ENCODE measurements at places on chromosomes 12 and 14.

- DNase-seq, result no peak
Observed at GRCh38 chr14:34436118-34436905, 25.7 kb downstream of the SPTSSA start.

GRCh38 chr12:10397296-10397695 is 7.5 kb upstream of the KLRK1 start:
- no peak for DNase-seq

DNA sequence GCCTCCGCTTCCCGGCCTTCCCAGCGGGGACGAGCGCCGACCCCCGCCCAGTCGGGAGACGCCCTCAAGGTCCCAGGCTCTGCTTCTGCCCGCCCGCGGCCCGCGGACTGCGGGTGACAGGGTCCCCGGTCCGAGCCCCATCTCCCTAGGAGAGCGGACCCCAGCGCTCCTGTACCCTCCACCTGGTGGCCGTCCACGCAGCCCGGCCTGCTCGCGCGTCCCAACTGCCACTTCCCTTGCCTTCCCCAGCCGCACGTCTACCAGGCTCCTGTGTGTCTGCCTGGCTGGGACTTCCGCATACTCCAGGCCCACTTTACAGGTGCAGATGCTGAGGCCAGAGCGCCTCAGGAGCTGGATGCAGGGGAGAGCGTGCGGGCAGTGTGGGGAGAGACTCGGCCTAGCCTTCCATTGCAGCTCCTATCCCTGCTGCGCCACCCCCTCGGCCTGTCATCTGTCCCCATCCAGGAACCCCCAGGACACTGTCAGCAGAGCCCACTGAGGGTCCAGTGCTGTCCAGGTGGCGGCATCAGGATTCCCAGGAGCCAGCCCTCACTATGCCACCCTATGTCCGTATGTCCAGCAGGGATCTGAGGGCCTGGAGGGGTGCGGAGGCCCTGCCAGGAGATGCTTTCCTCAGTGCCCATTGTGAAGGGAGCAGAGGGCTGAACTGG is 8.0 kb upstream of the ANKRD9 start:
- no peak for DNase-seq

DNA sequence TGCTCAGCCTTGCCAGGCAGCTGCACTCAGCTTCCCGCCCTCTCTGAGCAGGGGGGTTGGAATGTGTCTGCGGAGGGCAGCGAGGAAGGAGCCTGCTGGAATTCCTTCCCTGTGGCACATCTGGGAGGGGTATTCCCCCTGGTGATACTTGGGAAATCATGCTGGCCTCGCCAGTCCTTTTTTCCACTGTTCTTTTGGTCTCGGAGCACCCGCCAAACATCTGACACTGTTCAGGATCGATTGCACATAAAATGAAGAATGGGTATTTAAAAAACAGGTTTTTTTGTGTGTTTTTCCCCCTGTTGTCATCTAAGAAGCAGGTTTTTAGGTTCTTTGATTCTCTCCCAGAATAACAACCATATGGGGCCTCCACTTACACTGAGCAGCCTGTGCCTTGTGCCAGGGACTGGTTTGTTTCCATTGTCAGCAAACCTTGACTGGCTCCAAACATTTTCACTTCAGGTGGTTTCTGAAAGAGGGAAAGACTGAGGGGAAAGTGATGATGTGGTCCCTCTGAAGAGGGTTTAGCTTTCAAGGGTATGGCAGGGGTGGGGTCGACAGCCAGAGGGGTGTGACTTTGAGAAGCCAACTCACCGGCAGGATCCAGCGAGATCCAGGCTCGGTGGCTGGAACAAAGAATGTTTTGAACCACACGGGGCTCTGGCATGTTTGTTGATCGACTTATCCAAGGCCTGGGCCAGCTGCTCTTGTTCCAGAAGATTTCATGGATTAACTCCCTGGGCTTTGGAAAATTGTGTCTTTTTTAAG is 215.1 kb downstream of the CACNA1C start:
- DNase-seq, result no peak

- DNase-seq, result no peak
Observed at GRCh38 chr14:61887628-61888027, 125.4 kb downstream of the SNAPC1 start.

- peak; percentile 84 for DNase-seq
Observed at GRCh38 chr14:88613552-88614010, 50.7 kb downstream of the ZC3H14 start.

- DNase-seq, result no peak
Observed at GRCh38 chr14:90993792-90994191, 66.6 kb downstream of the RPS6KA5 start.

DNA sequence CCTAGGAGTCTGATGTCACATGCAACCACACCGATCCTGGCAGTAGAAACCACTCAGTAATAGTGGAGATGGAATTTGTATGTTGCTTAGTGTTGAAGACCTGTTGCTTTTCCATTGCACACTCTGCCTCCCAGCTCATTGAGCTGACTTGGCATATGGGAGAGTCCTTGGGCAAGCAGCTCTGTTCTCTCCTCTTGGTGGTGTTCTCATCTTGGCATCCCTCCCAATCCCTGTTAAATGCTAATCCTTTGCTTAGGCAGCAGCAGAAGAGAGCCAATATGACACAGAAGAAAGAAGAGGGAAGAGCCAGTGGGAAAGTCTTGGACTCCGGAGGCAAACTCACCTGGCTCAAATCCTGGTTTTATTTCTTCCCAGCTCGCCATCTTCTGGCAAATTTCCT is 178.0 kb upstream of the CAND1 start:
- no peak for DNase-seq

- DNase-seq, result no peak
Observed at GRCh38 chr14:103190741-103191140, 67.5 kb downstream of the TNFAIP2 start.

DNA sequence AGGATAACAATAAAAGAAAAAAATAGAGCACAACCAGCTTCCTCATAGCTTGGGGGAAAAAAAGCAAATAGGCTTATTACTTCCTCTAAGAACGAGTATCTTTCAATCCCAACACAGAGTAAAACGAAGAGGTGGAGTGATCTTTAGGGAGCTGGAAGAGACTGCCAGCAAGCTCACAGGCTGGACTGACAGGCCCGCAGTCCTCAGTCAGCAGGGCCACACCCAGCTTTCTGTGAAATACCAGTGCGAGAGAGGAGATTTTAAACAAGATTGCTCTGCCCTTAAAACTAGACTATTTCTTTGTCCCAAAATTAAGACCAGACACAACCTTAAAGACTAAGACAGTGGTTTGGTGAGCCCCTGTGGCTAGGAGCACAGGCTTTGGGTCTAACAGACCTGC is 32.9 kb downstream of the SETD3 start:
- no peak for DNase-seq

GRCh38 chr14:29016050-29016900 is 249.7 kb downstream of the FOXG1 start:
- peak; percentile 79 for DNase-seq

DNA sequence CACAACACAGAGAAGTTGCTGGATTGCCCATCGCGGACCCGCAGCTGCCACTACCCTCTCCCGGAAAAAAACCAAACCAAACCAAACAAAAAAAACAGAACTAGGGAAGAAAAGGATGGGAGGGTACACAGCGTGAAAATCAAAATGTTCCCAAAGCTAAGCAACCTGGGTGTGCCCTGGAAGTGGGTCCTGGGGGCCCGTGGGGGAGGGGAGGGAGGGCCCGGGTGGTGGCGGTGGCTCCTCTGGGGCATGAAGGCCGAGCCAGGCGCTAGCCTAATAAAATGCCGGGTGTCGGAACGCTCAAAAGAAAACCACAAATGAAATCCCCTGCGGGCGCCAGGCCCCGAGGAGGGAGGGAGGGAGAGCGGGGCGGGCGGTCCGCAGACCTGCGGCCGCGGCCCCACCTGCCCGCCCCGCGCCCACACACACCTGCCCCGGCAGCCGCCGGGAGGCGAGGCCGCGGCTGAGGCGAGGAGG is 787 bp downstream of the HECTD4 start:
- peak; percentile 81 for DNase-seq

- no peak for DNase-seq
Observed at GRCh38 chr12:122089077-122089476, 10.5 kb downstream of the MLXIP start.

DNA sequence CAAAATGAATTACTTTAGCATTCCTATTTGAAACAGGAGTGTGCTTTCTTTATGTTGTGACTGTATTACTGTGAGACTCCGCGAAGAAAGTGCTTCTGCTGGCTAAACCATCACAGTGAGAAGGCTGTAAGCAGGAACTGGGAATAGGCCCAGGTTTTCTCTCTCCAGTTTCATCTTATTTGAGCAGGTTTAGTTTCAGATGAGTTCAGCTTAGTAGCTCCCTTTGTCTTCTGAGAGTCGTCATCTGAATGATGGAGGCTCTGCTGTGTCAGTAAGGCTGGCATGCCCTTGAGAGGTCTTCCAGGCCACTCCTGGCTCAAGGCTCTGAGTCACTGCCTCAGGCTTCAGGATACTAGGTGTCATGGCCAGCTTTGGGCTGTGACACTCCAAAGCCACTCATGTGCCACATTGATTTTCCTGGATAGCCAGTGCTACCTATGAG is 205.6 kb upstream of the RGS6 start:
- no peak for DNase-seq

GRCh38 chr12:52942066-52942900 is 6.6 kb upstream of the KRT18 start:
- no peak for DNase-seq

- no peak for DNase-seq
Observed at GRCh38 chr12:127823801-127824200, 443.2 kb upstream of the TMEM132C start.

DNA sequence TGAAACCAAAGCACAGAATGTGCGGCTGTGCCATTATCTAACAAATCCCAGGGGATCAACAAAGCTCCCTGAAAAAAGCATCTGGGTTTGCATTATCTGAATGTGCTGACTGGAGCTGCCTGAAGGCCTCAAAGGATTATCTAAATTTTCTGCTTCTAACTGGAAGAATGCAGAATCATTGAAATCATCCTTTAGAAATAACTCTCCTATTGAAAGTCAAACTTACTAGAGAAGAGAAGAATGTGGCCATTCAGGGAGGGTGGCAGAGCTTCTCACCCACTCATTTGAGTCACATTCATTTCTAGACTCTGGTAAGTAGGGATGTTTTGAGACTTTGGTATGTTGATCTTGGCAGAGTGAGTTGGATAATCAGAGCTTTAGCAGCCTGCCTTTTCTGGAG is 220.6 kb upstream of the RGS6 start:
- DNase-seq, result peak; percentile 16

GRCh38 chr14:42192738-42193653 is 586.3 kb downstream of the LRFN5 start:
- peak; percentile 77 for DNase-seq

GRCh38 chr14:99225436-99226203 is 46.4 kb downstream of the BCL11B start:
- DNase-seq, result no peak

GRCh38 chr12:100554608-100555077 is 18.8 kb upstream of the GAS2L3 start:
- peak; percentile 92 for DNase-seq

- no peak for DNase-seq
Observed at GRCh38 chr12:68364328-68364727, 32.2 kb upstream of the MDM1 start.

GRCh38 chr12:22329621-22330020 is 4.9 kb downstream of the ST8SIA1 start:
- DNase-seq, result peak; percentile 3

GRCh38 chr12:27821259-27821973 is 41.4 kb upstream of the MANSC4 start:
- DNase-seq, result peak; percentile 76

DNA sequence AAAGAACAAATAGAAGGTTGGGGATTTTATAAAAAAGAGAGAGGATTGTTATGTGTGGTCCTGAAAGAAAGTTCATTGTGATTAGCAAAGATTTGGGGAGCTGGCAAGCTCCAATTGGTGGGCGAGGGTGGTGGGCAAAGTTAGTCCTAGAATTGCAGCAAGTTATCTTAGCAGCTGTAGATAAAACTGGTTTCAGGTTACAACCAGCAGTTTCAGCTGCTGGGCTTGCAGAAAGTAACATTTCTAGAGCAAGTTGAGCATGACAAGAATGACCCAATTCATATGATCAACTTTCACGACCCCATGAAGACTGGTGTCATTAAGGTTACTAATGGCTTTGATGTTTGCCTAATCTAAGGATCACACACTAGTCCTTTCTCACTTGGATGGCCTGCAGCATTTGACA is 177.9 kb upstream of the NUDT4 start:
- DNase-seq, result no peak

DNA sequence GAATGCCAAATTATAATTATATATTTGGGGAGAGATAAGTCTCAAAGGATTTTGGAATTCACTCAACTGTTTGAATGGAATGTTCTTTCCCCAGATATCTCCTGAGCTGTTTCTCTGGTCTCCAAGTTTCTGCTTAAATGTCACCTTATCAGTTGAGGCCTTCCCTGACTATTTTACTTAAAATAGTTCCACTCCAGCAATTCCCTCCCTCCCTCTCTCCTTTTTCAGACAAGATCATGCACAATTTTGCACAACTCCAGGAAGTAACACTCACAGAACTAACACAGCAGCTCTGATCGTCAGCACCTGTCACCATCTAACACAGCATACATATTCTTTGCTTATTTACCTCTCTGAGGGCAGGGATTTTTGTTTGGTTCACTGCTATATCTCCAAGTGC is 12.5 kb downstream of the BTG1 start:
- DNase-seq, result peak; percentile 21

GRCh38 chr14:98803196-98803595 is 468.8 kb downstream of the BCL11B start:
- DNase-seq, result no peak

DNA sequence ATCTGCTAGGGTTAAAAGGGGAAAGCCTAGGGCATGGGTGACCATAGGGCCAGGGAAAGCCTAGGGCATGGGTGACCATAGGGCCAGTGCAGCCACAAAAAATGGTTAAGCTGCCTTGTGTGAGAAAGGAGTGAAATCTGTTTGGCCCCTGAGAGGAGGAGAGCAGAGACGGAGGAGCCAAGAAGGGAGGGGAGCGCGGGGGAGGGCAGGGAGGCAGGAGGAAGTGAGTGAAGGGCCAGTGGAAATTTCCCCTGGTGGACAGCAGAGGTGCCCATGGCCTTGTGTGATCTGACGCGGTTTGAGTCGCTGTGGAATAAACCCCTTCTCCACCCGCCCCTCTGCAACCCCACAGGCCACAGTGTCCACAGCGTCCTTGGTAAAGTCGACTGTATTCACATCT is 618 bp upstream of the AQP6 start:
- DNase-seq, result no peak

DNA sequence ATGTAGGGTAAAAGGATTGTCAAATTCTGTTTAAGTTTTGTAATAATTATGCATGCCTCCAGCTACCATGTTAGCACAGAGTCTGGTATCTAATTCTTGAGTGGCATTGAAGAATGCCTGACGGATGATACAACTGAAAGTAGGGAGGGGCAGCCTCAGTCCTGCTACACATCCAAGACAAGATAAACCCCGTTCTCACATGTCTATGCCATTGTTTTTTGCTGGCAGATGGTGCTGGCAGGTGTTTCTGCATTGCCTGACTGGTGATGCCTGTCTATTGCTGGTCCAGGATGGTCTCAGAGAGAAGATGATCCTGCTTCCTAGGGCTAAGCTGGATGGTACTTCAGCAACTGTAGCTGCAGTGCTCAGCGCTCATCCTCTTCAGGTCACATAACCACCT is 245.8 kb upstream of the NAV3 start:
- DNase-seq, result no peak

GRCh38 chr14:22849212-22849819 is 12.9 kb downstream of the MMP14 start:
- peak; percentile 40 for DNase-seq

GRCh38 chr12:47268501-47269454 is 189.0 kb upstream of the AMIGO2 start:
- no peak for DNase-seq

Data from NCI-H69 (cell line).